Activated CD4-positive, alpha-beta T cell treated with anti-CD3 and anti-CD28 coated beads, Interleukin-2, amount 50 U/mL, for 48 hours (primary cell): ENCODE measurements at places on chromosomes 3 and 15.

- no peak for DNase-seq
Measured at GRCh38 chr3:55755516-55756205, 268.6 kb upstream of the WNT5A start.

DNA sequence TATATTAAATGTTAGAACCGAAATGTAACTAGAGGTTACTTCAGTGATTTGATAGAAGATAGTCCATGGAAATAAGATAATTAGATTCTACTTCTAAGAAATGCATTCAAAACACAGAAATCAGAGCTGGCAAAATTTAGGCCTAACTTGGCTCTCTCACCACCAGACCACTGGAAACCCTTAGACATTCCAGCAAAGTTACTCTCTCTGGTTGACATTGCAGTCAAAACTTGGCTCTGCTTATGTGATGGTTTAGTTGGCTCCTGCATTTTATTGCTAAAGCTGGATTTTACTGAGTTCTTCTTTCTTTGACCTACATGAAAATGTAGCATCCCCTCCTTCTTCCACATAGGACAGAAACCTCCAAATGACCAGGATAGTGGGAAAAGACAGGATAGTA, 35.4 kb upstream of the CBLB start:
- DNase-seq = no peak

- DNase-seq = no peak
Measured at GRCh38 chr3:48402907-48403306, 27.0 kb downstream of the PLXNB1 start.

- DNase-seq = no peak
Measured at GRCh38 chr15:29364426-29365078, 94.9 kb upstream of the NSMCE3 start.

DNA sequence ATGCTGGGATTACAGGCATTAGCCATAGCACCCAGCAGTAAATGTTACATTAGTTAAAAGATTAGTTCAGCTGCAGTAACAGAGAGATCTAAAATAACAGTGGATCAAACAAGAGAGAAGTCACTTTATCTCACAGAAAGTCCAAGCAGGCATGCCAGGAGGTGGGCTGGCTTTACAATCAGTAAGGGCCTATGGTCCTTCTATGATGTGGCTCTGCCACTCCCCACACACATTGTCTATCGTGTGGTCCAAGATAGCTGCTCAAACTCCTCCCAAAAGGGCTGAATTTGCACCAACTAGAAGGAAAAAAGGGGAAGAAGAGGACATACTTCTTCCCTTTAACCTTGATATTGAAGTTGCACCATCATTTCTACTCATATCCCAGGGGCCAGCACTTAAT, 4.6 kb upstream of the RUVBL1 start:
- no peak for DNase-seq

DNA sequence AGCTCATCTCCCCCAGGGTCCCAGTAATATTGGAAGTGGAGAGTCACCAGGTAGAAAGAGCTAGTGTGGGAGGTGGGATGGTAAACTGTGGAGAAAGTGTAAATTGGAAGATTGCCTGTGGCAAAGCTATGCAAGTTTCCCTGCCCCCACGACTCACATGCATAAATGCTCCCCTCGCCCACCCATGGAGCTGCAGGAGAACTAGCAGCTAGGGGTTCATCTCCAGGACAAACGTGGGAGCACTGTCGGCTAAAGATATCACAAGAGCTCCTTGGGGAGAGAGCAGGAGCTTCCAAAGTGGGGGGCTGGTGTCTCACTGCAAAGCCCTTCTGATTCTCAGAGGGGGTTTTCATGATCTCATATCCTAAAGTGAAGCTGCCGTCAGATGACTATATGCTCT, 91.4 kb upstream of the PLCL2 start:
- no peak for DNase-seq

GRCh38 chr15:51759557-51760070, 8.2 kb downstream of the TMOD2 start:
- no peak for DNase-seq

DNA sequence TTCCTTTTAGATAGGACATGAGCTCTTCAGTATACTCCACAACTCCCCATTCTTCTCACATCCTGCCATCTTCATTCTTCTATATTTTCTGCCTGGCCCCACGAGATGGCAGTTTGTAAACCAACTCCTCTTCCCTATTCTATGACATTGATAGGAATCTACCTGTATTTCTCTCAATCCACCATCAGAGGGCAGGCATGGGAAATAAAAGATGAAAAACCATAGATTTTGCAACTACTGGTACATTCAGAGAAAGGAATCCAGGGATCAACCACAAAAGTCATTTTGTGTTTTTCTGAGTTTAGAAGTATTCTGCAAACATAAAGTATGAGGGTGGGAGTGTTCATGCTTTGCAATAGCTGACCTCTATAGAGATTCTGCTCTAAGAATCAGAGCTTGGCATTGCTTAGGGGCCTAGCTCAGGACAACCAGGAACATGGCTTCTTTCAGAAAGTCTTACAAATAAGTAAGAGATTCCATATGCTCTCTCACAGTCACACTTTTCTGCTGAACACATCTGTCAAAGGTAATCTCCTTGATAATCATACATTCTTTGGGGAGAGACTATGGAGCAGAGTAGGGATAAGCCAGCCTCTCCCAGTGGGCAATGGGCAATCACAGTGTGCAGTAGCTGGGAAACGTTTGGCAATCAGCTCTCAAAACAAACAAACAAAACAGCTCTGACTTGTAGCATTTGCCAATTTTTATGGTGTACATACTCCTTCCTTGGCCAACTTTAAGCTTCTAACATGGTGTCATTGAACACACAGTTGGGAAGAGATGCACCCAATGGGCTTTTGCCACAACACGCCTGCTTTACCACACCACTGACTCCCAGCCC, 43.1 kb upstream of the SLC25A36 start:
- DNase-seq = no peak

DNA sequence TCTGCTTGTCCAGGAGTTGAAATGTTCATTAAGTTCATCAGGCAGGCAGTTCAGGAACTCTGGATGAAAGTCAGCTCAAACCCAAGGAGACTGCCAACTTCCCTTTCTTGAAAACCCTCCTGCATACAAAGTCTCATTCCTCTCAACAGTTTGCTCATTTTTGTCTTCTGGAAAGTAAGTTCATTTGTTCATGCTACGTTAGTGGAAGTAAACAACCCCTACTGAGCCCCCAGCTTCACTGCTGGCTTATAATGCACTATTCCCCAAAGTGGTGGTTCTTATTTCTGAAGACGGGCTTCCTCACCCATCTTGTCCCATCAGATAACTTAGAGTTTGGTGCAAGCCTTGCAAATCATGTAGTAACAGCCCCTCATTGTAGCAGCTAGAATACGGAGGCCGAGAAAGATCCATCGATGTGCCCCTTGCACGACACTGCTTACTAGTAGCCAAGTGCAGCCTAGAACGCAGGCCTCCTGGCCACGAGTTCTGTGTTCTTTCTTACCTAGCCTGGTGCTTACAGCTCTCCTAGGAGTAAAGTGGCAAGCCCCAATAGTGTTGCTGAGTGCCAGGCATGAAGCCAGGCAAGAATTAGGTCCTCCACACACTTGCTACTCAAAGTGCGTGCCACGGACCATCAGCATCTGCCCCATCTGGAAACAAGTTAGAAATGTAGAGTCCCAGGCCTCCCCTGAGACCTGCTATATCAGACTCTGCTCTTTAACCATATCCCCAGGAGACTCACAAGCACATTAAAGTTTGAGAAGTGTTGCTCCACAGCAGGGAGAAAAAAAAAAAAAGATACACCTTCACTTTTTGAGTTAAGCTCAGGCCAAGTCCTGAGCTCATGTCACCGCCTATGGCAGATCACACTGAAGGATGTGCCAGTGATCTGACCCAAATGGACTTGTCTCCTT, 82.5 kb downstream of the RFTN1 start:
- DNase-seq = no peak

DNA sequence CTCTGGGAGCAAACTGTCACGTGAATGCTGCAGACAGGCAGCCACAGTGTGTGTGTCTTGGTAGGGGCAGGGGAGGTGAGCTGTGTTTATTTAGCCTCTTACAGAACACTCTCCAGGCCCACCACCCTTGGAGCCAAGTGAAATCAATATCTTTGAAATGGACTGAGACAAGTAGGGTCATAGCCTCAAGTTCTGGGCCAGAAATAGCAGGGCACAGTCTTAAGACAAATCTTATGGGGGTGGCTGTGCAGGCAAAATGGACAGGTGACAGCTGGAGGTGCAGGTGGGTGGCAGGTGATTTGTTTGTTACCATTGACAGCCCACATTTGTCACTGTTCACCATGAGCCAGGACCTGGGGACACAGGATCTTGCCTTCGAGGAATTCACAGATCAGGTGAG, 93.6 kb upstream of the NMNAT3 start:
- no peak for DNase-seq

- DNase-seq = no peak
Measured at GRCh38 chr3:141427764-141428163, 59.1 kb upstream of the RASA2 start.

GRCh38 chr3:184777566-184778356, 34.2 kb upstream of the VPS8 start:
- DNase-seq = peak; percentile 85

DNA sequence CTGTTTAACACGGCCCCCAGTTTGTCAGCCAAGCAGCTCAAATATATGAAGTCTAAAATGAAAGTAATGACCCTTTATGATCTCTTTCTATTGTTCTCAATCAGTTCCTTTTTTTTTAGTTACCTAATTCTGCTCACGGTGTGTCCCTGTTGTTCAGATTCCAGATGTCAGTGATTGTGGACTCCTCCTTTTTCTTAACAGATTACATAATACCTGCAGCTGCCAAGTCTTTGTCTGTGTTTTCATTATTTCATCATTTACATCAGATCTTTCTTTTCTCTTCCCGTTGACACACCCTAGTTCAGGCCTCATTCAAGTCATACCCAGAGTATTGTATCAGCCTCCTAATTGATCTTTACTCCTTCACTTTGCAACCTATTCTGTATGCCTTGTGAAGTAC, 56.1 kb upstream of the SKIL start:
- no peak for DNase-seq

- DNase-seq = no peak
Measured at GRCh38 chr15:69118089-69118488, 42.3 kb upstream of the GLCE start.
